RWPE2 (cell line): ENCODE measurements at places on chromosomes 6 and 20.
A peak's percentile ranks its signal among the peaks of the same experiment; 100 is the strongest.

- DNase-seq = no peak
These were observed 112.2 kb downstream of the DTNBP1 start for GRCh38 chr6:15550546-15551123.

DNA sequence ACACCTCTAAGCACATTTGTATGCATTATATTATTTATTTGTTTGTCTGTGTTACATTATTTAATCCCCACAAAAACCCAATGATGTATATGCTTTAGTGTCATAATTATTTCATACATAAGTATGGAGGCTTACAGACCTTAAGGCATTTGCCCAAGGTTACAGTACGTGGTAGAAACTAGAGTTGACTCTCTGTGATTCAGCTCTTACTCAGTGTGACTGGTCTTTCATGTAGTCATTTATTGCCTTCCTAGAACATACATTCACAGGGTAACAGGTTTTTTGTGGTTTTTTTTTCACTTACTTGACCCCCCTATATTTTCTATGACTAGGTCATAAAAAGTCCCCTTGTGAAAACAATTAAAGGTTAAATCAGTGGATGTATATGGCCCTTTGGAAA, 566.8 kb downstream of the TFAP2A start:
- no peak for DNase-seq

DNA sequence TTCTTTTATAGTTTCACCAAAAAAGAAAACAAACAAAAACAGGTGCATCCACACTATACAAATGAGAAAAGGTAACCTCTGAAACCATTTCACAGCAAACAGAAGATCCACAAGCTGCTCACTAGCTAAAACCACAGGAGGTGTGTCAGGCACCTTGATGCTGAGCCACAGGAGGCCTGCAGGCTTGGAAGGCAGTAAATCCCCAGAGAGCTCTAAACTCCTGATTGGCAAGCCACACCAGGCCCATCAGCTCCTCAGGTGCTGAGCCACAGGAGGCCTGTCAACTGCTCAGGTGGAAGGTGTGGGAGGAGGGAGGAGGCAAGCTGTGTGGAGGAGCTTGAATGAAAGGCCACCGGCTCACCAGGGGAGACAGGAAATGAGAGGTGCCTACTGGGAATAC, 273.0 kb downstream of the PKHD1 start:
- DNase-seq = no peak

DNA sequence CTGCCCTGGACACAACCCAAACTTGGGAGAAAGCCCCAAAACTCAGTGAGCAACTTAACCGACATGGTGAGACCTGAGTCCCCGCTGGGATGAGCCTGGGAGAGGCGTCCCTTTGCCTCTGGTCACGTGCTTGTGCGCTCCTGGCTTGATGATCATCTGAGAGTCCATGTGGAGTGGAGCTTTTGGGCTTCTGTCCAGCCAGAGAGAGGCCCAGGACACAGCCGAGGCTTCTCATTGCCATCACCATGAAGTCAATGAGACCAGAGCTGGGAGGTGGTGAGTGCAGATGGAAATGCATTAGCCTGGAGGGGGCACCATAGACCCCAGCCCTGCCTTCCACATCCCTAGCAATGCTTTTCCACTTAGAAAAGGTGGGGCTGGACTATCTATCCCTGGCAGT, 250.0 kb downstream of the SLC24A3 start:
- DNase-seq = no peak

DNA sequence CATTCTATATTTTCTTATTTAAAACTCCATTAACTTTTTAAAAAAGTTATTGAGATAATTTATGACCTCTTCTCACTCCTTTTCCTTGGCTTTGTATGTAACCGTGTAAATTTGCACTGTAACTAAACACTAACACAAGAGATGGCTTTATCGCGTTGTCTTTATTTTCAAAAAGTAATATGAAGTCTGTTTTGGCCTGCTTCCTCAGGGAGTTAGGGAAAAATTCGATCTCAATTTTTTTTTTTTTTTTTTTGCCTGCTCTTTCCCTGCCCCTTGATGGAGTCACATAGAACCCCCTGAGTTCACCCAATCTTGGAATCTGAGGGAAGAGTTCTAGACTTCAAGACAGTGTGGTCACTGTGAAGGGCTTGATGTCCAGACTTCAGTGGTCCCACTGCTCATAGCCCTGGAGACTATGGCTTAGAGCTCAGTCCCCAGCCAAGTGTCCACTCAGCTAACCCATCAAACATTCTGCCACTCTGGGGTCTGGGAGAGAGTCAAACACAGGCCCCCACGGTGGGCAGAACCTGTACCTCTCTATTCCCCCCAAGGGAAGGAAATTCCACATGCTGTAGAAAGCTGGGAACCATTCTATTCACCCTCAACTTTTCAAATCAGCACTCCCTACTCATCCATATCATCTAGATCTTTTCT, 15.7 kb upstream of the TBC1D22B start:
- no peak for DNase-seq

DNA sequence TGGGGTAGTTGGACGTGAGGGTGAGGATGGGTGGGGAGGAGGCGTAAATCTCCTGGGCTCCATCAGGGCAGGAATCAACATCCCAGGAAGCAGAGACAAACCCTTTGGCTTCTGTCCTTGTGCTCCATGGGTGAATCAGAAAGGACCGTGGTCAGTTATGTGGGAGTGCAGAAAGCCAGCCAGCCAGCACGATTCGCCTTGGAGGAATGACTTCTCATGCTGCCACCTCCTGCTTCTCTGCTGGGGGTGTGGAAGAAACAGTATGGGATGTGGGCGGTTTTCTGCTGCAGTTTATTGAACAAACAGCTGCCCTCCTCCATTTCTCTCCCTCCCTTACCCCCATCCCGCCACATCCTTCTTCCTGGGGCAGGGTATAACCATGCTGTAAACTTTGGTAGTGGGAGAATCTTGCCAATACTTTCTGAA, 214.5 kb downstream of the SOX4 start:
- no peak for DNase-seq

- no peak for DNase-seq
These were observed 76.8 kb downstream of the FYN start for GRCh38 chr6:111796310-111796918.

DNA sequence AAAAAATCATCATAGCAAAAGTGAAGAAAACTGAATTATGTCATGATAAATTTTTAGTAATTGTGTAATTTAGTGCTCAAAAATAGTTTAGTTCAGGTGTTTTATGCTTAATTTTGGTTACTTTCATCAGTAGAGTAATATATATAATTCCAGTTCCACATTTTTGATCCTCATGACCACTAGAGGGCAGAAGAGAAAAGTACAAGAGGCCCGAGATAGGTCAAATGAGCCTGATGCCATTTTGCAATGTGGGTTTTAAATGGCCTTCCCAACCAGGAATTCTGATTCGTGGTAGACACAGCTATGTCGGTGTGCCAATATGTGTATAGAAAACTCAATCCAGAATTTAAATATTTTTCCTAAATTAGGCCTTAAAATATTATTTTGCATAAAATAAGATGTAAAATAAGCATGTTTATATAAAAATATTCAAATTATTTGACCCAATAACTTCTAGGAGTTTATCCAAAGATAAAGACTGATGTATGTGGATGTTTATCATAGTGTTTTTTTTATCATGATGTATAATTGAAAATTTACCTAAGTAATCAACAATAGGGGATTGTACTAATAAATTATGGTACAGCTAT, 159.7 kb upstream of the RPS6KA2 start:
- DNase-seq = no peak

GRCh38 chr6:95142101-95142500, 435.2 kb upstream of the MANEA start:
- no peak for DNase-seq

DNA sequence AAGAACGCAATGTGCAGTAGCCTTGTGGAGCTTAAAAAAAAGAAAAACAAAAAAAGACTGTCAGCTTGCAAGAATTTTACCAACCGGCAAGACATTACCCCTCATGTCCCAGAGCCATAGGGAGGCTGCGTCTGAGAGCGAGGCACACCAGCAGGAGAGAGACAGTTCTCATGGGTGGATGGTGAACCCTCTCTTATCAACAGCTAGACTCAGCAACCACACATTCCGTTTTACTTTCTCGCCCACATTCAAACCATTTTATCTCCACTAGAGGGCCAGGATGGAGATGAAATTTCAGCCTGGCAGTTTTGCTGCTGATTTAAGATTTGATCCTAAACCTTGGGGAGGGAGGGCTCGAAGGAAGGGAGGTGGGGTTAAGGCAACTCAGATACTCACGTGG, 247.0 kb downstream of the ATXN1 start:
- DNase-seq = no peak

- DNase-seq = no peak
These were observed 97.9 kb downstream of the GJA1 start for GRCh38 chr6:121533321-121533841.

GRCh38 chr6:37354526-37355384, 972 bp downstream of the RNF8 start:
- DNase-seq = peak; percentile 45

DNA sequence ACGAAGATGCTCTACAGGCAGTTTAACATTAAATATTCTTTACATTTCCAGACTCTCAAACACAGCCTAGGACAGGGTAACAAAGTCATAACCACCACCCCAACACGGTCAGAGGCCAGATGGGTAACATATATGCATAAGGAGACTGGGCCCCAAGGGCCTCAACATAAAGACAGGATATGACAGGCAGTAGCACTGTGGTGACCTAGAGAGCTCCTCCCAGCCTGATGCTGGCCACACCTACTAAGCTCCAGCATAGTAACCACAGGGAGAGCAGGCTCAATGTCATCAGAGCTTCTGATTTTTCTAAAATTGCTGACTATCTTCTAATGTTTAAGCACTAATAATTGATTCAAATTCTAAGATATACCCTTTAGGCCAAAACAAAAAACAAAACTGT, 21.7 kb downstream of the SMLR1 start:
- no peak for DNase-seq

DNA sequence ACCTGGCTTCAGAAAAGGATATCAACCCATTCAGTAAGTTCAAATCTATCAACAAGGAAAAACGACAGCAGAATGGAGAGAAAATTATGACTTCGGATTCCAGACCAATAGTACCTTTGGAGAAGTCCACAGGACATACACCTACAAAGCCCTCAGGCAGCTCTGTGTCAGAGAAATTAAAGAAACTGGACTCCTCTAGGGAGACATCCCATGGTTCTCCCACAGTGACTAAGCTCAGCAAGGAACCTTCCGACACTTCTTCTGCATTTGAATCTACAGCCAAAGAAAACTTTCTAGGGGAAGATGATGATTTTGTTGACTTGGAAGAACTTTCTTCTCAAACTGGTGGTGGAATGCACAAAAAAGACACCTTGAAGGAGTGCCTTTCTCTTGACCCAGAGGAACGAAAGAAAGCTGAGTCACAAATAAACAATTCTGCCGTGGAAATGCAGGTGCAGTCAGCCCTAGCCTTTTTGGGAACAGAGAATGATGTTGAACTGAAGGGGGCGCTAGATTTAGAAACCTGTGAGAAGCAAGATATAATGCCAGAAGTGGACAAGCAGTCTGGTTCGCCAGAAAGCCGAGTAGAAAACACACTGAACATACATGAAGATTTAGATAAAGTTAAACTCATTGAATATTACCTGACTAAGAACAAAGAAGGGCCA, 67.4 kb upstream of the HINT3 start:
- no peak for DNase-seq

DNA sequence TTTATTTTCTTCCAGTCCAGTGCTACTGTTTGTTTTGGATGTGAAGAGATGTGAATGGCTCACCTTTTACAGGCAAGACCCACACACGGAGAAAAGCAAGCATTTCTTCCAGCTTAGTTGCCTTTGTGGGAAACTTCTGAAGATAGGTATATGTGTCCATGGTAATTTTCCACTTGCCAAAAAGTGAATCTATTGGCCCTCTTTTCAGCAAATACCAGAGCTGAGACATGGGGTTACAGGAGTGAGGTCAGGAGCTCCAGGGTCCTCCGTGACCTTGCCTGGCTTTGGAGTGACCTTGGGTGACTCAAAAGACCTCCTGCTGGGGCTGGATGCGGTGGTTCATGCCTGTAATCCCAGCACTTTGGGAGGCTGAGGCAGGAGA, 166.7 kb downstream of the SCML4 start:
- DNase-seq = no peak

DNA sequence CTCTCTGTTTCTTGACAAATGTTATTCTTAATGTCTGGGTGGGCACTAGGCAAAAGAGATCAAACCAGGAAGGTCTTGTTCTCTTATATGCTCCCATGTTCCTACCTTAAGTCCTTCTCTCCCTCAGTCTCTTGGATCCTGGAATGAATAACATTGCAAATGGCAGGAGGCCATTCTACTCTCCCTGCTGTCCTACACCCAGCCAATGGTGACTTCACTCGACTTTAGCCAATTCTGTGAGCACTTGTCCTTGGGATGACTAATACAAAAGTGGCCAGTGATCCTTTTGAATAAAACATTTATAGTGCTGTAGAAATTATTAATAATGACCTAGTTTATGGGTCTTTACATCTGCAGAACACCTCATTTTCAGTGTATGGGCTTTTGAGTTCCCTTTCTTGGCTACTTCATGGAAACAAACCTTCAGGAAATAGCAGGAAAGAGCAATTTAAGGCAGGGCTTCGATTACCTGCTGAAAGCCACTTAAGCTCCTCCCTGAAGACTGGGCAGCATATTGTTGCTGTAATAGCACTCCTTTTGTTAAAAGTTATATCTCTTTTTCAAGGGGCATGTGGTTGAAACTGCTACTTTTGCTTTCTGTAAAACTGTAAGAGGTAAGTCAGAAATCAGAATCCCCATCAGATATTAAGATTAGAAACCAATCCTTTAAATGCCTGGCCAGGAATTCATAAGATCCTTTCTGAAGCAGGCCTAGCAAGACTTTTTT, 10.5 kb downstream of the OTOR start:
- no peak for DNase-seq

GRCh38 chr6:92174398-92175073, 1244.8 kb downstream of the EPHA7 start:
- no peak for DNase-seq

- DNase-seq = no peak
These were observed 84.6 kb downstream of the SYNJ2 start for GRCh38 chr6:158066136-158066781.

DNA sequence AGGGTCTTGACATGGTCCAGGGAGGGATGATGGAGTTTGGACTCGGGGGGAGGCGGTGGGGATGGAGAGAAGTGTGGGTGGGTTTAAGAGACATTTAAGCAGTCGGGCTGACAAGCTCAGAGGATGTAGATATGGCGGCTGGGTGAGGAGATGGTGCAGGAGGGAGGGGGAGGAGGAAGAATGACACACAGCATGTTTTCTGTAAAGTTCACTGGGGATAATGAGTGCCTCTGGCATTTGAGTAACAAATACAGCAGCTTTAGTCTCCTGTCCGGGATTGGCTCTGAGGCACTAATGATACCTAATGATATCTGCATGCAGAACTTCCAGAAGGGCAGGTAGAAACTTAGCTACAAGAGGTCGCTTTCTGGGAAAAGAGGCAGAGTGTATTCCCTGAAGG, 107.8 kb downstream of the DHX35 start:
- no peak for DNase-seq
